Iris pigment epithelial cell (primary cell): ENCODE measurements at places on chromosomes 7 and 10.
A peak's percentile ranks its signal among the peaks of the same experiment; 100 is the strongest.

DNA sequence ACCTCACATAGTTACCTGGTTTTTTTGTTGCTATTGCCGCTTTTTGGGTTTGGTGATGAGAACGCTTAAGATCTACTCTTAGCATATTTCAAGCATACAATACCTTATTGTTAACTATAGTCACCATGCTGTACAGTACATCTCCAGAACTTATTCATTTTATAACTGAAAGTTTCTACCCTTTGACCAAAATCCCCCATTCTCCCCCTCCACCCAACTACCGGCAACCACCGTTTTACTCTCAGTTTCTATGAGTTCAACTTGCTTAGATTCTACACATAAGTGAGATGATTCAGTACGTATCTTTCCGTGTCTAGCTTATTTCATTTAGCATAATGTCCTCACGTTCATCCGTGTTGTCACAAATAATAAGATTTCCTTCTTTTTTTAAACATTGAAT lies 86.7 kb upstream of the IL6 start:
- DNase-seq = no peak

DNA sequence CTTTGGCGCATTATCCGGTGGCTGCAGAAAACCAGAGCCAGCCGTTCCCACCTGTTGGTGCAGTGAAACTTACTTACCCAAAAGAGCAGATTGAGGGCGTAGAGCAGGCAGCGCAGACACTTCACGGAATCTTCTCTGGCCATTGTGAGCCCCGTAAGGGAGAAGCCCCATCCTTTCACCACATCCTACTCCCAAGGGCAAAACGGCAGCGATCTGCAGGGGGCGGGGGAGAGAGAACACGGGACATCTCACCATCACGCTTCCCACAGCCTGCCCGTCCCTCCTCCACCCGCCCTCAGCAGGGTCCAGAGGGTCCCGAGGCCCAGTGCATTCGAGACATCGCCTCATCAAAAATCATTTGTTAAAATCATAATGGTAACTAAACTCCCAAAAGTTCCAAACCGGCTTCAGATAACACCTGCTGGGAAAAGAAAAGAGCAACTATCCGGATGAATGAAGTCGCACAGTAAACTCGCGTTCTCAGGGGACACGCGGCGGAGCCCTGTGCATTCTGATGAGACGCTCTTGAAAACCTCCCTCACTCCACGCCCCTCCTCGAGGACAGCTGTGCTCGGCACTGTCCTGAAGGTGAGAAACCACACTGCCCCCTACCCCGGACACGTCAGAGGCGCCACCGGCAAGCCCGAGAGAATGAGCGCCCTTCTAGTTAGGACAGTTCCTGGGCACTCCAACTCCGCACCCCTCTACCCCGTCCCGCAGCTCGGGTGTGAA lies 1.2 kb downstream of the TSPAN12 start:
- peak; percentile 12 for DNase-seq

DNA sequence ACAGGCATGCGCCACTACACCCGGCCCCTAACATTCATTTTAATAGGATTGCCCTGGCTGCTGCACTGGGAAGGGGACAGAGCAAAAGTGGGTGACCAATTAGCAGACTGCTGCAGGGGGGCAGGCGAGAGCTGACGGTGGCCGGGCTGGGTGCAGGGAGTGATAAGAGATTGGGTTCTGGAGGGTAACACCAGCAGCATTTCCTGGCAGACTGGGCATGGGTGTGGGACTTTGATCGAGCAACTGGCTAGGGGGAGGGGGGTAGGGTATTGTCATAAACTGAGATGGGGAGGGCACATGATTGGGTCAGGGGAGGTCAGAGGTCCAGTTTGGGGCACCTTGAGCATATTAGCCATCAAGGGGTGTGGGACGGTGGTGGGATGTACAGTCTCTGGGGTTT lies 20.2 kb upstream of the AMZ1 start:
- no peak for DNase-seq

GRCh38 chr7:139613971-139614411 lies 90.5 kb downstream of the CLEC2L start:
- no peak for DNase-seq

DNA sequence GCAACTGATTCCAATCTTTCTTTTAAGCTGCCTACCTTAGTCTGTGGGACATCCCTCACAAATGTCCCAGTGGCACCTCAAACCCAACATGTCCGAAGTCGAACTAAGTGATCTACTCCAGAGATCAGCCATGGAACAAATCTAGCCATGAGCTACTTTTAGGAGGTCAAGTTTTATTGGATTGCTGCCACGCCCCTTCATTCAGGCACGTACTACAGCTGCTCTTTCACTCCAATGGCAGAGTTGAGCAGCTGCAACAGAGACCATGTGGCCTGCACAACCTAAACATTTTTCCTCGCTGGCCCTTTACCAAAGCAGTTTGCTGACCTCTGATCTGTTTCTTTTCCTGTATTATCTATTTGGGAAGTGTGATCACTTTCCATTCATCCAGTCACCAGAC lies 192.4 kb upstream of the CDCA7L start:
- DNase-seq = no peak

GRCh38 chr7:101087334-101088068 lies 2.2 kb downstream of the TRIM56 start:
- no peak for DNase-seq

DNA sequence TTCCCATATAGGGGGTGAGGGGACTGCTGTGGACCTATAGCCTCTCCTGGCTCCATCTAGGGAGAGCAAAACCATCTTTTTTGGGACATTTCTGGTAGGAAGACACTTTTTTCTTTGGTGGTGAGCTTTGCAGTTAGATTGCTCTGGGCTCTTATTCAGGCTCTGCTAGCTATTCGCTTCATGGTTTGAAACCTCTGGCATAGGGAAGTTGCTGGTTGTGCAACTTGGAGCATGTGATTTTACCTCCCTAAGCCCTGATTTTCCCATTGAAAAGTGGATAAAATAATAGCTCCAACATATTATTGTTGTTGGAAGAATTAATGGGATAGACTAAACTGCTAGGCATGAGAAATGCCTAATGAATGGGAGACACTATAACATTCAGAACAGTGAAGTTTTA lies 69.6 kb downstream of the CYP26A1 start:
- no peak for DNase-seq

DNA sequence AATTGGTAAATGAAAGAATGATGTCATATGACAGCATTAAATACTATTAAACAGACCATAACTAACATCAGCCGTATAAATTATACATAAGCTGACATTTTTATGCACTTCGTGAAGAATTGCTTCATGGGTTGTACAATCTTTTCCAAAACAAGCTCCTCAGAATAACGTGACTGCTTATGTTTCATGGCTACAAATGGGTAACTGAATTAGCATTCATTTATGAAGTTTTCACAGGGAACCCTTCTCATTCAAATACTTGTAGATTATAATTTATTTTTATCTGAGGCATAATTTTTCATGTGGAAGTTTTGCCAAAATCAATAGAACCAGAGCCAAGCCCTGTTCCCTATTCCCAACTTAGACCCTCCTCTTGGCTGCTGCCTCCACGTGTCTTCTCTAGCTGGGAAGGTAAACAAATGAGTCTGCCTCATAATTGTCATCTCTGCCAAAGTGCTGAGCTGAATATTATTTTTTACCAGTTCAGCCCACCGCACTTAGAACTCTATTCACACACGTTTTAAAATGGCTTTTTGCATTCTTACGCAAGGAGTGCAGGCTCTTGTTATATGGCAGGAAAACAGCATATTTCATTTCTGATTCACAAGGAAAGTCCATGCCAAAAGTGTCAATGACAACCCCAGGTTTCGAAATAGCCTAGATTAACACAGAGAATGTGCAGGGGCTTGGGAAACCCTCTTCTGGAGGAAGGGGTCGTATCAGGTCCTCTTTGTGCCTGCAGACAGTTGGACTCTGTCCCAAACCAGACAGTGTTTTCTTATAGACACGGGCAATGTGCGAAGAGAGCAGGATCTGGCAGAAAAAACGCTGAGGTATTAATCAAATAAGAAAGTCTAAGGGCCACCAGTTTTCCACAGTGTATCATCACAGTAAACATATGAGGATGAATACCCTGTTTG lies 370.7 kb upstream of the MGMT start:
- peak; percentile 64 for DNase-seq

DNA sequence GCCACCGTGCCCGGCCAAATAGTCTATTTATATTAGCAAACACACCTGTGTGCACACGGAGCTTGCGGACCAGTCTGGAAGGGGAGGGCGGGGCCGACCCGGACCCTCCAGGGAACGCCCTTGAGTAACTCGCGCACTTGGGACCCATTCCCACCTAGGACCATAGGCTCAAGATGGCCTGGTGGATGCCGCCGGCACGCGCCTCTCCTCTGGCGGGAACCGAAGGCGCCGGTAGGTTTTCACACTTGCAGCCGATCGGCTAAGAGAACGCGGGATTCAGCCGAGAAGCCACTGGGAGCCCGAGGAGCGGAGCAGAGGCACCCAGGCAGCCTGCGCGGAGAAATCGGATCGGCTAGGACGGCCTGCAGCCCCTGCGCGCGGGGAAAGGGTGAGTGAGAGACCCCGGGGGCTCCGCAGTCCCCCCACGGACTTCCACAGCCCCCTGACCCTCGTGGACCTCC lies 18.9 kb downstream of the IFT22 start:
- DNase-seq = no peak

DNA sequence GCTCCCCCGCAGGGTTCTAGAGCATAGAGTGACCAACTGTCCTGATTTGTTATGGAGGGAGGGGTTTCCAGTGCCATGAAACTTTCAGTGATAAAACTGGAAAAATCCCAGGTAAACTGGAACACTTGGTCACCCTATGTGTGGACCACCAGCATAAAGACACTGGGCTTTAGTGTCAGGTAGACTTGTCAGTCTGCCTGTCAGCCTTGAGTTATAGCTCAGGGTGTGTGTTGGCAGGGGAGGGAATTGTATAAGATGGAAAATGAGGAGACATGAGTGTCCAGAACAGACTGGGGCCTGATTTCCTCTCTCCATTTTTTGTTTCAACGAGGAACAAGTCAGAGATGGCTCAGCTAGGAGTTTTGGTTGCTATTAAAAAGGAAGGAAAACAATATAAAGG lies 10.2 kb upstream of the EFCAB10 start:
- no peak for DNase-seq

DNA sequence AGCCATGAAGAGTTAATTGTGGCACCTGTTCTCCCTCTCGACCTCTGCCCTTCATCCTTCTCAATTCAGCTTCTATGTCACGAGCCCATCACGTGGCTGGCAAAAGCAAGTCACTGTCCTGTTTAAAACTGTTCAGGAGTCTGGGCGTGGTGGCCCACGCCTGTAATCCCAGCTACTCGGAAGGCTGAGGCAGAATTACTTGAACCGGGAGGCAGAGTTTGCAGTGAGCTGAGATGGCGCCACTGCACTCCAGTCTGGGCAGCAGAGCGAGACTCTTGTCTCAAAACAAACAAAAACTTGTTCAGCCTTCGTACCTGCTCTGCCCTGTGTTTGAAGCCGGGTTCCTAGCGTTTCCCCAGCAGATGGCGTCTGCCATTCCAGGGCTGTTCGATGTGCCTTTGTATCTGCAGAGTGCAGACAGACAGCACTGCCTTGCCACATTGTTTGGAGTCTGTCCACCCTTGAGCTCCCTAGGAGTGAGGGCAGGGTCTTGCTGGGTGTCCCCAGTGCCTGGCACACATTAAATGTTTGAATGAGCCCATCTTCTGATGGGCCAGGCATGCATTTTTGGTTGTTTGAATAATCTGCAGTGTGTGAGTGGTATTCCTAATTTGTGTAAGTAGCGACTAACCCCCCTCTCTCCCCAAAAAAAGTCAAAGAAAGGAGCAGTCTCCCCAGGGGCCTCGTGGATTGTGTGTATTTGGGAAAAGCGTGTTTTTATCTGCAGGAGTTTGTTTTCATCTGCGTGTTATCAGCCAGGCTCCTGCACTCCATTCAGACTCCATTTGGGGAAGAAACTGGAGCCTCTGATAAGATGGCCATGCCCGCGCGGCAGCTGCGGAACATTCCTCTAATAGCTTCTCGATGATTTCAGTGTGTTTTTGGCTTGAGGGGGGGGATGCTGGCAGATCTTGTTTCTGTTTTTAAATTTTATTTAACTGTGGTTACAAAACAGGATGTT lies 61.2 kb downstream of the DNAJB6 start:
- peak; percentile 85 for DNase-seq

DNA sequence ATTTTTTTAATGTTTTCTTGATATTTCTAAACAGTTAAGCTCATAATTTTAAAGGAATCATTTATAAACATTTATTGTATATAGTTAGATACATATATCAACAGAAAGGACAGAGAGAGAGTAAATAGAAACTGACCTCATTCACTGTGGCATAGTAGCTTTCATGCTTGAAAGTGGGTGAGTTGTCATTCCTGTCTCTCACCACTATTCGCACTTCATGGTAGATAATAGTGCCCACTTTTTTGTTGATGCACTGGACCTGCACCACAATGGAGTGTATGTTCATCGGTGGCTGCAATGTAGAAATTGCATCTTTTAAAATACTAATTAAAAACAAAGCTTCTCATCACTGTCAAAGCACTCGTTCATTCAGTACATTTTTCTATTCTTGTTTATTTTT lies 432.0 kb downstream of the PCDH15 start:
- DNase-seq = no peak

- peak; percentile 1 for DNase-seq
Observed at GRCh38 chr7:140899883-140900282, 24.8 kb downstream of the BRAF start.

DNA sequence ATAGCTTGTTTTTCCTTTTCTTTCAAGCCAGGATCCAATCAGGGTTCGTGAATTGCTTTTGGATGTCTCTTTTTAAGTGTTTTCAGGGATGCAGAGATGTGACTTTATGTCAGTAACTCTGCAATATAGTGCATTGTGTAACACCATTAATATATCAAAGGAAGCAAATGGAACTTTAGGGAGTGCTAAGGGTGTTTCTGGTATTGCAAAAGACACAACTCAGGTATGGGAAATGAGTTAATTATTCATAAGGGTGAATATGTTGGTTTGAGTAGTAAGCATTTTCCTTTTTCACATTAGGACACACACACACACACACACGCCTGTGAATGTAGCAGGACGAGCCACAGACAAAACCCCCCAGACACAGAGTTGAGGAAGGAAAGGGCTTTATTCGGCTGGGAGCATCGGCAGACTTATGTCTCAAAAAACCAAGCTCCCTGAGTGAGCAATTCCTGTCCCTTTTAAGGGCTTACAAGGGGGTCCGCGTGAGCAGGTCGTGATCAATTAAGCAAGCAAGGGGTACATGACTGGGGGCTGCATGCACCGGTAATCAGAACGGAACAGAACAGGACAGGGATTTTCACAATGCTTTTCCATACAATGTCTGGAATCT lies 31.8 kb upstream of the GSDME start:
- DNase-seq = no peak
